Hematopoietic multipotent progenitor cell treated with erythropoietin and hydrocortisone succinate and interleukin-3 and kit ligand, for 4 days (in vitro differentiated cells): ENCODE measurements at places on chromosomes 1 and 21.

DNA sequence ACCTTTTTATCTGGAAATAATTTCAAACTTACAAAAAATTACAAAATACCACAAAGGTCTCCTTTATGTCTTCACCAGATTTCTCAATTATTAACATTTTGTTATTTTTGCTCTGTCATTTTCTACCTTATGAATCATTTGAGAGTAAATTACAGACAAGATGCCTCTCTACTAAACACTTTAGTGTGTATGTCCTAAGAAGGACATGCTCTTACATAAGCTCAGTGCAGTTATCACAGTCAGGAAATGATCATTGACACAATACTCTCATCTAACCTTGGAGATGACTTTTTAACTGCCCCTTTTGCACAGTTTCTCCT lies 378.9 kb upstream of the RUNX1 start:
- DNase-seq: peak; percentile 51

DNA sequence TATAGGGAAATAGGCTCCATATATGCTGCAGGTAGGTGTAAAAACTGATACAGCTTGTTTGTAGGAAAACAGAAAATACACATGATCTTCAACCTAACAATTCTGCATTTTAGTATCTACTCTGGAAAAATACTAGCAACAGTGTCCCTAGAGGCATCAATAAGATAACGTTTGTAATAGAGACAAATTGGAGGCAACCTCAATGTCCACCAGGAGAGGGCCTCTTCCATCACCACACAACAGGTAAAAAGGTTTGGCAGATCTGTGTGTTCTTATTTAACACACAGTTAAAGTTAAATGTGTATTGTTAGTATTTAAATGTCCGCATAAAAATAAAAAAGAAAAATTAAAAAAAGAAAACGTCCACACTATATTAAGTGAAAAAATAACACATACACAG lies 5.4 kb downstream of the EIF2D start:
- DNase-seq: peak; percentile 77

DNA sequence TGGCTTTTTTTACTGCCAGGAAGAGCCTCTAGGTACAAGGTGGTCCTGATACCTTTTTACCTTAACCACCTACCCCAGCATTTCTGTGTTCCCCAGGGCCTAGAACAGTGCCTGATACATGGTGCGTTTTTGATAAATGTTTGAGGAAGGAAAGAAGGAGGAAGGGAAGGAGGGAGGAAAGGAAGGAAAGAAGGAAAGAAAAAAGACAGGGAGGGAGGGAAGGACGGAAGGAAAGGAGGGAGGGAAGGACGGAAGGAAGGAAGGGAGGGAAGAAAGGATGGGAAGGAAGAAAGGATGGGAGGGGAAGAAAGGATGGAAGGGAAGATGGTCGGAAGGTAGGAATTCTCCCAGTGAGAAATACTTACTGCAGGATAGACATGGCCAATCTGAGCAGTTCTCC lies 12.0 kb upstream of the MAGOH start:
- no peak for DNase-seq

DNA sequence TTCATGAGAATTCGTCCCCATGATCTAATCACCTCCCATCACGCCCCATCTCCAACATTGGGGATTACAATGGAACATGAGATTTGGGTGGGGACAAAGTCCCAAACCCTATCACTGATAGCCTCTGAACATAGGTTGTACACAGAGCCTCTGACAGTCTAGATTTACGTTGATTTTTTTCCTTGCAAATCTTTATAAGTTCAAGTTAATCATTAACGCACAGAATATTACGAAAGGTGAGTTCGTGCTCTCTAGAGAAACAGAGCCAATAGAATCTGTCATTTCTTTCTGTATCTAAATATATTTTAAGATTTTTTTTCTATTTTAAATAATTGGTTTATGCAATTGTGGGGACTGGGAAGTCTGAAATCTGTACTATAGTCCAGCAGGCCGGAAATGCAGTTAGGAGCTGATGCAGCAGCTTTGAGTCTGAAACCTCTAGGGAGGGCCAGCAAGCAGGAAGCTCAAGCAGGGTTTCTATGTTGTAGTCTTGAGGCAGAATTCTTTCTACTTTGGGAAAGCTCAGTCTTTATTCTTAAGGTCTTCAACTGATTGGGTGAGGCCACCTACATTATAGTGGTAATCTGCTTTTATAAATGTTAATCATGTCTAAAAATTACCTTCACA lies 61.0 kb downstream of the SELENOF start:
- no peak for DNase-seq
